Inflammatory macrophage (primary cell): ENCODE measurements at places on chromosomes 4 and X.

GRCh38 chr4:121783210-121783609 lies 17.9 kb upstream of the EXOSC9 start:
- peak; percentile 28 for DNase-seq

- no peak for DNase-seq
Observed at GRCh38 chr4:149702414-149703293, 113.0 kb downstream of the IQCM start.

GRCh38 chr4:104915864-104916263 lies 230.8 kb upstream of the TET2 start:
- no peak for DNase-seq

DNA sequence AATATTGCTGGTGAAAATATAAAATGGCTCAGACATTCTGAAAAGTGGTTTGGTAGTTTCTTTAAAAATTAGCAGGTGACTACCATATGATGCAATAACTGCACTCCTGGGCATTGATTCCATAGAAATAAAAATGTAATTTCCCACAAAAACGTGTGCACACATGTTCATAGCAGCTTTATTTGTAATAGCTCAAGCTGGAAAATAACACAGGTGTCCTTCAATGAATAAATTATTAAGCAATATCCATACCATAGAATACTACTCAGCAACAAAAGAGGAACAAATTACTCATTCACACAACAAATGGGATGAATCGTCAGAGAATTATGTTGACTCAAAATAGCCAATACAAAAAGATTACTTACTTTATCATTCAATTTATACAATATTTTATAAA lies 893.7 kb upstream of the SLIT2 start:
- no peak for DNase-seq
